ENCODE measurements at places on chromosomes 12 and 14.

- peak; percentile 39 for DNase-seq
Observed at GRCh38 chr12:51270067-51270950, at the start of gene SMAGP. Gene SMAGP, minus strand, starts transcription at chr12:51270415. Its CDS starts 1,137 bp downstream, at chr12:51269278.

GRCh38 chr12:2284321-2284813, 231.6 kb downstream of the CACNA1C start:
- no peak for DNase-seq

DNA sequence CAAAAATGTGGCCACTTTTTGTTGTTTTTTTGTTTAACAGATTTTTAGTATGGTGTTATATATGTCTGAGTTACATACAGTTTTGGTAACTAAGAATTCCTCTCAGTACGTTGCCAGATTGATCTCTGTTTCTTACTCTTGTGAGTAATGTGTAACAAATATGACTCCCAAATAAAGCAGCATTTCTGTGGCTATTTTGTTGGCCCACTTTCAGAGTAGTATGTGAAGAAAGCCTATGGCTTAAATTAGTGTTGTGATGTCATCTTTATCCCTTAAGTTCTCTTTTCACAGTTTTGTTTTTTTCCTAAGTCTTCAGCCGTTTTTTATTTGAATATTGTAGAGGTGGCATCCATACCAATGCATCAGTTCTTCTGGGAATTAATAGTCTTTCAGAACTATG, 10.7 kb downstream of the PCNX4 start:
- DNase-seq = no peak

DNA sequence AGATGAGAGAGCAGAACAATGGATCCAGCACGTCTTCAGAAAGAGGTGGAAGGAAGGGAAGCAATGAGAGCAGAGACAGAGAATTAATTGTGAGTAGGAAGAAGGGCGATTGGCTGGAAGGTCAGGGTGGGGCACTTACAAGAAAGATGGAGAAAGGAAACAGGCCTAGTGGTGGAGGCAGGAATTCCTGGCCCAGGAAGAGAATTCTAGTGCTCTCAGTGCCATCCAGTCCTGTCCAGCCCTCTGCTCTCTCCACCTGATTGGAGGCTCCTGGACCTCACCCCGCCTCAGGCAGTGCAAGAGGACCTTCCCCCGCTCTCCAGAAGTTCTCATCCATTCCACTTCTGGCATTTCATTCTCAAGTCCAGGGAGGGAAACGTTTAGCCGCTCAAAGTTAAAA, 43.0 kb downstream of the NGB start:
- DNase-seq = no peak

- DNase-seq = no peak
Observed at GRCh38 chr12:44999355-44999754, 51.5 kb downstream of the DBX2 start.

DNA sequence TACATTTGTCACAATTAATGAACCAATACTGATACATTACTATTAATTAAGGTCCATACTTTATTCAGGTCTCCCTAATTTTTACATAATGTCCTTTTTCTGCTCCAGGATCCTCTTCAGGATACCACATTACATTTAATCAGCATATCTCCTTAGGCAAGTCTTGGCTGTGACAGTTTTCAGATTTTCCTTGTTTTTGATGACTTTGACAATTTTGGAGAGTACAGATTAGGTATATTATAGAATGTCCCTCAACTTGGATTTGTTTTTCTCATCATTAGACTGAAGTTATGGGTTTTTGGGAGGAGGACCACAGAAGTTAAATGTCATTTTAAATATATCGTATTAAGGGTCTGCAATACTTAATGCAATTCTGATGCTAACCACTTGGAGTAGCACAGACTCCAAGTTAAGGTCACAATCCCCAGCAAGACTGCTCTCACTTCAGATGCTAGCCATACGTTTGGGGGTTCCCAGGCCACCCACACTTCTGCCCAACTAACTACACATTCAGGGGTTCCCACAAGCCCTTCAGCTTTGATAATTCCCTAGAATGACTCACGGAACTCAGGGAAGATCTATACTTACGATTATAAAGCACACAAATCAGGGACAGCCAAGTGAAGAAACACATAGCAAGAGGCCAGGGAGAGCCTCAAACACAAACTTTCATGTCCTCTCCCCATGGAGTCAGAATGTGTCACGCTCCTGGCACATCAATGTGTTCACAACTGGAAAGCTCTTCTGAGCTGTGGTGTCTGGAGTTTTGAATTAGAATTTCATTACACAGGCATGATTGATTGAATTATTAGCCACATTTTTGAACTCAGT, 17.0 kb upstream of the NUBPL start:
- no peak for DNase-seq

DNA sequence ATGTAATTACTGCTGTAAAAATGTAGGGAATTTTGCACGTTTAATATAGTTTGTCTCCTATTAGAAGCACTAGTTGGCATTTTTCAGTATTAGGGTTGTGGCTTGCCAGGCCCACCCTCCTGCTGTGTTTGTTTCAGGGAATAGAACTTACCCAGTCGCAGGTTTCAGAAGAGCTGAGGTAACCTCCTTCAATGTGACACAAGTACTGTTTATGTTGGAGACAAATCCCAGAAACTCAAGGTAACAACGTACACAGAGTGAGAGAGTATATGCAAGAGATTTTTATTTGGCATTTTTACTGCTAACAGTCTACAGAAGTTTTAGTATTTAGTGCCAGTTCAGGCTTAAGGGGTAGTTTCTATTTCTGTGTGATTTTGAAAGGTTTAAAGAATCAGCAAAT, 284.3 kb downstream of the RAD51B start:
- no peak for DNase-seq
